Activated T-helper 2 cell treated with anti-CD3 and anti-CD28 coated beads, Interferon-gamma antibody, Interleukin-2, Interleukin-4, amounts not matched to agents 10 μg/mL and 5 μg/mL and 100 μg/mL, durations not matched to agents 14 hours and 24 hours and 36 hours (primary cell): ENCODE measurements at places on chromosomes 3 and 15. TPM values are rescaled to one million over a fixed set of nuclear protein-coding genes. Genes with fewer than 3 reads are reported as not detected.

- H3K4me3 ChIP-seq, result no peak overlapping the region
- H3K36me3 ChIP-seq, result no peaks in the 10 kb centered on the region
- no peak overlapping the region for H3K27ac ChIP-seq
- H3K4me1 ChIP-seq, result no peaks in the 10 kb centered on the region
Measured at GRCh38 chr3:33920511-33920910, 122.1 kb downstream of the PDCD6IP start.

Gene PFKFB4
- 53.0 and 57.0 TPM in 2 replicates for total RNA-seq

DNA sequence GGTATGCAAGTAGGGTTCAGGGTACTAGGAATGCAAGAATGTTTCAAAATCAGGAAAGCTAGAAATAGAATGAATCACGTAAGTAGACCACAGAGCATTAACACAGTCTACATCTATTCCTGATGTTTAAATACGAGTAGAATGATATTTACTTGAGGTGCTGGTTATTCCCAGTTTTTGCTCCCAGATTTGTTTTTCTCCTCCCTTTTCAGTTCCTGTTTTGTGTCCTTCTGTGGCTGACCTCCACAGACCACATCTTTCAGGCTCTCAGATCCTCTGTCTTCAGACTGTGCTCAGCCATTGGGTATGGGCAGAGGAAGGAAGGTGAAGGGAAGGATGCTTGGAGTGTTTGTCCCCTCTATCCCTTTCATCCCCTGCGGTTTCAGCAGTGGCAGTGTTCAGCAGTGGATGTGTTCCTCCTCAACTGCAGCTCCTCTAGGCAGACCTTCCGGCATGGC is 276.6 kb downstream of the ZNF621 start:
- H3K36me3 ChIP-seq, result no peaks in the 10 kb centered on the region
- no peaks in the 10 kb centered on the region for H3K4me1 ChIP-seq
- H3K4me3 ChIP-seq, result no peak overlapping the region
- H3K27ac ChIP-seq, result no peak overlapping the region
- H3K27me3 ChIP-seq, result peaks cover 3% of the 10 kb centered on the region

Gene EAF1
- total RNA-seq, result 23.9 and 25.9 TPM in 2 replicates

- H3K4me1 ChIP-seq, result no peaks in the 10 kb centered on the region
- H3K4me3 ChIP-seq, result no peak overlapping the region
- H3K27me3 ChIP-seq, result no peaks in the 10 kb centered on the region
- no peaks in the 10 kb centered on the region for H3K36me3 ChIP-seq
- H3K27ac ChIP-seq, result no peak overlapping the region
- no peak for DNase-seq
Measured at GRCh38 chr15:101382544-101382943, 87.5 kb upstream of the SNRPA1 start.

Gene GOLGA8Q
- total RNA-seq, result 1.3 and 1.4 TPM in 2 replicates

Gene FAM107A
- not detected in 2 replicates for total RNA-seq

DNA sequence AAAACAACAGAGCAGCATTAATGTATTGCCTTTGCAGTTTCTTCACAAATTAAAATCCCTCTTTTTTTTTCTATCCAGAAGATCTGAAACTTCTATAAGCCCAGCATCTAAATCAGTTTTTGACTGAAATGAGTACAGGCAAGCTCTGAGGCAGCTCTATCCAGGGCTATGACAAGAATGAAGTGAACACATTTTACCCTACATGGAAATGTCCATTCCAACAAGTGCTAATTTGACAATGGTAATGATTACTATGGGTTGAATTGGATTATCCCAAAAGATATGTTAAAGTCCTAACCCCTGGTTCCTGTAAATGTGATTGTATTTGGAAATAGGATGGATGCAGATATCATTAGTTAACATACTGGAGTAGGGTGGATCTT is 115.7 kb downstream of the RPL22L1 start:
- H3K36me3 ChIP-seq, result no peaks in the 10 kb centered on the region
- no peak overlapping the region for H3K4me3 ChIP-seq
- no peaks in the 10 kb centered on the region for H3K4me1 ChIP-seq
- H3K27me3 ChIP-seq, result peaks cover 28% of the 10 kb centered on the region

Gene ROBO1
- total RNA-seq, result 0.05 TPM in 1 of 2 replicates, not detected in the other

GRCh38 chr3:138732456-138732855 is 102.3 kb downstream of the PIK3CB start:
- DNase-seq, result no peak
- no peaks in the 10 kb centered on the region for H3K27me3 ChIP-seq
- no peaks in the 10 kb centered on the region for H3K4me1 ChIP-seq
- no peak overlapping the region for H3K4me3 ChIP-seq

Gene PRR20G
- total RNA-seq, result not detected in 2 replicates

Gene DNAH1
- 9.8 and 11.1 TPM in 2 replicates for total RNA-seq

- peak; percentile 56 for DNase-seq
- H3K36me3 ChIP-seq, result peaks cover 17% of the 10 kb centered on the region
- peak overlapping the region; percentile 50 for H3K4me3 ChIP-seq
- peaks cover 3% of the 10 kb centered on the region for H3K27me3 ChIP-seq
- peak overlapping the region; percentile 78 for H3K27ac ChIP-seq
Measured at GRCh38 chr3:156643729-156644389, 30.5 kb upstream of the TIPARP start.
